ENCODE measurements at places on chromosomes 4 and X.

- no peak for DNase-seq
Measured at GRCh38 chrX:22194660-22194945, 78.1 kb upstream of the CBLL2 start.

- no peak for DNase-seq
Measured at GRCh38 chrX:112849016-112849415, 8.4 kb upstream of the AMOT start.

GRCh38 chr4:1075225-1075624 lies 38.1 kb downstream of the RNF212 start:
- DNase-seq, result no peak

- DNase-seq, result no peak
Measured at GRCh38 chr4:76714226-76714625, 183.7 kb downstream of the SOWAHB start.

- no peak for DNase-seq
Measured at GRCh38 chrX:107825698-107826237, at the start of gene MID2. MID2 (plus strand) TSS chrX:107825866; CDS start chrX:107826427, 561 bp downstream.

GRCh38 chr4:84146300-84146959 lies 352.7 kb downstream of the NKX6-1 start:
- no peak for DNase-seq

DNA sequence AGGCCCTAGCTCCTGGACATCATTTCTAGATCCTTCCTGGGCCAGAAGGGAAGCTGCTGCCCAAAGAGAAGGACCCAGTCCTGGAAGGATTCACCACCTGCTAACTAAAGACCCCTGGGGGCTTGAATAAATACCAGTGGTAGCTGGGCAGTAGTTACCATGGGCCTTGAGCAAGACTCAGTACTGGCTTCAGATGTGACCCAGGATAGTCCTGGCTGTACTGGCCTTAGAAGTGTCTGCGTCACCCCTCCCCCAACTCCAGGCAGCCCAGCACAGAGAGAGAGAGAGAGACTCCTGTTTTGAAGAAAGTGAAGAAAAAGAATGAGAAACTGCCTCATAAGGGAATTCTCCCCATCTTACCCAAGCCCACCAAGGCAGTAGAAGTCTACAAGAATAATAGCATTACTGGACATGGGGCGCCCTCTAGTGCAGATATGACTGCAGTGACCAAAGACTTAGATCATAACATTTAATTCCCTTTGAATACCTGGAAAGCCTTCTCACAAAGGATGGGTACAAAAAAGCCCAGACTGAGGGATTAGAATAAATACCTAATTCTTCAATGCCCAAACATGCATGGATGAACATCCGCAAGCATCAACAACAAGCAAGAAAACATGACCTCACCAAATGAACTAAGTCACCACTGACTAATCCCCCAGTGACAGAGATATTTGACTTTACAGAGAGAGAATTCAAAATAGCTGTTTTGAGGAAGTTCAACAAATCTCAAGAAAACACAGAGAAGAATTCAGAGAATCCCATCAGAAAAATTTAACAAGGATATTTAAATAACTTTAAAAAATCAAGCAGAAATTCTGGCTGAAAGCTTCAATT lies 171.8 kb downstream of the HNRNPD start:
- no peak for DNase-seq

- no peak for DNase-seq
Measured at GRCh38 chr4:153295131-153295755, 49.2 kb upstream of the MND1 start.

DNA sequence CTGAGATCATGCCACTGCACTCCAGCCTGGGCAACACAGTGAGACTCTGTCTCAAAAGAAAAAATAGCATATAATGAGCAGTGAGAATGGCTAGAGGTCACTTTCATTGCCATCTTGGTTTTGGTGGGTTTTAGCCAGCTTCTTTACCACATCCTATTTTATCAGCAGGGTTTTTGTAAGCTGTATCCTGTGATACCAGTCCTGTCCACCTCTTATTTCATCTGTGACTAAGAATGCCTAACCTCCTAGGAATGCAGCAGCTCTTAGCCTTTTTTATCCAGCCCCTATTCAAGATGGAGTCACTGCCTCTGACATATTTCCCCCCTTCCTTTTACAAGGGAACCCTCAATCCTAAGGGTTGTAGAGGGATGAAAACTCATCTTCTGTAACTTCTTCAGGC lies 26.1 kb upstream of the IGFBP7 start:
- no peak for DNase-seq

DNA sequence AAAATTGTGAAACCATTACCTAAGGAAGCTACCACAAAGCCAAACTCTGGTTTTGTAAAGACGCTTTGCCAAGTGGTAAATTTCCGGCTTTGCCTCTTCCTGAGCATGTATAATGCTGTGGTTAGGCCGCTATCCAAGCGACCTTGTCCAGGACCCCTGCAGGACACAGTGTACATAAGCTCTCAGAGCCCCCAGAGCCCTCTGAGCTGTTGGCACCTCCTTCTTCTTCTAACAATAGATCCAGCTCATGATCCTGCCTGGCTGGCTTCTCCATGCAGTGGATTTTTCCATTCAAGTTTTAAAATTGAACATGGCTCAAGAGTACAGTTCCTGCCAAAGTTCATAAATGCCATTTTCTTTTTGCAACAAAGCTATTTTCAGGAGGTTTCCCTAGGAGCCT lies 326.7 kb downstream of the MAPK10 start:
- no peak for DNase-seq

- no peak for DNase-seq
Measured at GRCh38 chr4:140281828-140282552, 91.5 kb upstream of the SCOC start.

DNA sequence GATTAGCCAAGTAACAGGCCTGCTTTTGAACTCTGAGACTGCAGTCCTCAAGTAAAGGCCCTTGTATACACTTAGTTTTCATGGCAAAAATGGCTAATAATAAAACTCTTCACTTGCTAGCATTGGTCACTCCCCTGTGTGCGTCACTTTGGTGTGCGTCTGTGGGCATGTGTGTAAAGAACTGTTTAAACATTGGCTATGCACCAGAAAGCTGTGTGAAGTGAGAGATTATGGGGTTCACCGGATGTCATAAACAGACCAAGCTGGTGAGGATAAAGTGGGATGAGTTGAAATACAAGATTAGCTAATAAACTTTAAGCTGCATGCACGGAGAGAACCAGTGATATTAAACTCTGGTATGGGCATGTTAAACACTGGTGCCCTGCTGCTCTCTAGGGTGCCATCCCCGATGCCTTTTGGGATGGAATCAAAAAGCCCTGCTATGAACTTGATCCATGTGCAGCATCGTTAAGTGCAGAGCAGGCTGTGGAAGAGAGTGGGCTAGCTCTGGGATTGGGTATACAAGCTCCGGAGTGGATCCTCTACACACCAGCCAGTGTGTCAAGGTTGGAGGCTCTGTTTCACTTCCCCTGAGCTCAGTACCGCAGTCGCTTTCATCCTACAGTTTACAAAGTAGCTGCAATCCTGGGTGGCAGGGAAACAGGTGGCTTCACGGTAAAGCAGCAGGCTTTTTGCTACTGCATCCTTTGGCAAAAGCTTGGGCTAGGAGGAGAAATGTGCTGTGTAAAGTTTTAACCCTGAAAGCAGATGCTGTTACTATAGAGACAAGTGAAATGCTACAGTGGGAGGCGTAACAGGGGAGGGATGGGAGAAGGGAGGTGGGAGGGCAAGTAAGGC lies 108.3 kb upstream of the SLC4A4 start:
- no peak for DNase-seq

- DNase-seq, result no peak
Measured at GRCh38 chr4:16685536-16685935, 212.9 kb downstream of the LDB2 start.

- DNase-seq, result peak; percentile 75
Measured at GRCh38 chr4:38322714-38323113, 341.3 kb upstream of the KLF3 start.

DNA sequence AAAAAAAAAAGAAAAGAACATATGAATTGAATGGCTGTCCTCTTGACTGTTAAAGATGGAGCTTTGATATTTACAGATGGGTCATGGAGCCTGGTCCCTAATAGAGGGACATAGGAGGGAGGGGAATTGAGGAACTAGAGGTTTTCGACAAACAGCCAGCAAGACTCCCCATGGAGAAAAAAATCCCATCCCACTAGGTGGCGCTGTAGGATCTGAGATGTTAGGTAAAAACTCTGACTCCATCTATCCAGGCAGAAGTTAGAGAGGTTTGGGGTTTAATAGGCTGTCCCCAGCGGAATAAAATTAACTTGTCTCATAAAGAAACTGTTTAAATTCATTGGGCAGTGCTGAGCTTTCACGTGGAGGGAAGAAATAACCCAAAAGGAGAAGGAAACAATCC lies 45.9 kb downstream of the HMGB2 start:
- DNase-seq, result peak; percentile 33

DNA sequence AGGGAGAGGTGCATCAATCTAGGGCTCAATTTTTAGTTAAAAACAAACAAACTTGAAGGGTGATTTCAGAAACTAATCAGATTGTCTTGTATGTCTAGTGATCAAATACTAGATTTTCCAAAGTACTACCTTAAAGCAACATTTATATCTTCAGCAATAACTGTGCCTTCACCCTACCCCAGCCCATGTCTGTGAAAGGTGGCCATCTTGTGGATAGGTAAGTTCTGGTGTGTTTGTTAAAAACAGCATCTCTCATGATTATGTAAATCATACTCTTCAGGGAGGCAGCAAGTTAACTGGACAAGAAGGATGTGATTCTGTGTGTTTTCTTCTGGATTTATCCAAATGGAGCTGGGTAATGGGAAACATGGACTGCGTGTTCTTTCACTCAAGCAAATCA lies 81.4 kb upstream of the ACSL1 start:
- no peak for DNase-seq

DNA sequence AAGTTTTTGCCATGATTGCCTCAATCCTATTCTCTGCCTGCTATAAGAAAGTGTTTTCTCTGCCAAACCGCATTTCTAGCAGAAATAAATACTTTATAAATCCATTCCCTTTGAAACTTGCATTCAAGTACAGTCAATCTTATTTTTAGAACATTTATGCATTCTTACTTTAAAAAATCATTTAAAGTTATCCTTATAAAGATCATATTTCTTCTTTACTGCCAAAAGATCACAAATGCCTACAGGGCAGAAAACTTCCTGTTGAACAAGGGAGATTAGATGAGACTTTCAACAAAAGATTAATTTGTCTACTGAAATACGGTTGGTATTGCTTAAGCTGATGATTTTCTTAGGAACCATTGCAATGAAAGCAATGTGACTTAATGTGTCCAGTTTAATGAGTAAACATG lies 207.2 kb upstream of the SLIT2 start:
- DNase-seq, result no peak

DNA sequence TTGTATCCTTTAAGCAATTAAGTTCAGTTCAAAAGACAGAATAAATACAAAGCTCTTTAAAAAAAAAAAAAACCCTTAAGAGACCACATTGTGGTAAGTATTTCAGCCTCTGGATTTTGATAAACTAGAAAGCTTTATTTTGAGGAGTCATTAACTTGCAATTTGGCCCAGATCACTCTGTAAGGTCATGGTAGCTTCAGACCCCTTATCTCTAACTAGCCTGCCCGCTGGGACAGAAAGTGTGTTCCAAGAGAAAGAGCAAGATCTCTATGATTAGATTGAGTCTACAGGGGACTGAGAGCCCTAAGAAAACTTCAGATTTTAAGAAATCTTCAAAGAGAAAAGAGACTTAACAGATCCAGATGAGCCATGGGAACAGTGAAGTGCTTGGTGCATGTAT lies 45.6 kb downstream of the GALNT7 start:
- no peak for DNase-seq

DNA sequence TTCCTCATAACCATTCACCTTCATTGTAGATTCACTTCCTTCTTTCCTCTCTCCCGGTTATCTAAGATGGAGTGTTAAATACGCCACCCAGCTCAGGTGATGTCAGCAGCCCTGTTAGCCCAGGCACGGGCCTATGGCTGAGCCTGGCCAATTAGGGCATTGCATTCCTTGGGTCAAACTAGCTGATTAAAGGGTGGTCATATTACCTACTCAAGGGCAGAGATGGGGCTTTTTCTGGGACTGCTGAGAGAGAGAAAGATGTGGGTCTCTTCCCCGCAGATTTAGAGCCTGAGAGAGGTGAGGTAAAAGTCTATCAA lies 39.9 kb upstream of the AFAP1 start:
- no peak for DNase-seq

DNA sequence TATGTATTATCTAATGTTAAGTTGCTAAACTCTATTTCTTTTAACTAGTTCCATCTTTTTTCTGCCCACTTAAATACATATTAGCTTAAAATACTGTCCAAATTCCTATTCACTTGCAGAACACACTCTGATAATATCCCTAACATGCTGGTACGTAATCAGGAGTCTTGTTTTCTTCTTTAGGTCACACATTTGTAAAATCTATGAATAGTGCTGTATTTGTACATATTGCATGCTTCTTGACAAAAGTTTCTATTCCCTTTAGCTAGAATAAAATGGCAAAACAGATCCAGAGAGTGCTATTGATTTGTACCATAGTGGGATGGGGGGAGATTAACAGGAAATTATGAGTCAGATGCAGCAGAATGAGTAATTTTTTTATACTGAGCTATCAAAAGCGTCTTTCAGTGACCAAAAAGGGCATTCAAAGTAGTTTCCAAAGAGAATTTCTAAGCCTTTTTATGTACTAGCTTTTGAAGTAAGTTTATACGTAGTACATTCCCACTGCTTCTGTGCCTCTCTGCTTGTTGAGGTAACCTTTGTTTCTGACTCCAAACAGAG lies 126.5 kb downstream of the PTPN13 start:
- no peak for DNase-seq

DNA sequence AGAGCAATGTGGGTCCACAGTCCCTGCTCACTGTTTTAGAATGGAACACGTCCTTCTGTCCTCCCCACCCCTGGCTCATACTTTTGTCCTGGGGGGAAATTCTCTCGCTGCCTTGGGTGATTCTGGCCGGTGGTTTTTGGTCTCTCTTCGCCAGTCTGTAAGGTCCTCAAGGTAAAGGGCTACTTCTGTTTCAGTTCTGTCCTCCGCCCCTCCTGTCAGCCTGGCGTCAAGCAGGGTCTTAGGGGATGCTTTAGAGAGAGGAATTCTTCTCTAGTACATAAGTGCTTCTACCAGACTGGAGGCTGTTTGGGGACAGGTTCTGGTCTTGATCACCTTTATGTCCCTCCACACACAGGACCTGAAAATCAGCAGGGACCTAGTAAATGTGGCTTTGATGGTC lies 617 bp upstream of the MRFAP1L1 start:
- DNase-seq, result no peak

GRCh38 chrX:41718481-41719235 lies 5.3 kb upstream of the GPR82 start:
- DNase-seq, result no peak

DNA sequence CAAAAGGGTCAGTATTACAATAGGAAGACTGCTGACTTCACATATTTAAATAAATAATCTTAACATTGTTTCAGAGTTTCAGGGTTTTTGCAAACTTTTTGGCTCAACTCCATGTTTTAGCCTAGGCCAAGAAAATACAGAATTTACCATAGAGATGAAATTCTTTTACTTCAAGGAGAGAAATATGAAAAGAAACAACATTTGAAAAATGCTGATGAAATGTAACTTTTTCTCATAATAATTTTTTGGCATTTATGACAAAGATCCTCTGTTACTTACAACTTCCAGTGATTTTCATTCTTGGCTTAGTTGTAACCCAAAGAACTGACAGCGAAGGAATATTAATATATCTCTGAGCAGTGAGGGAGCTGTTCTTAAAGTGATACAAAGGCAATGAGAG lies 316.1 kb upstream of the EMCN start:
- no peak for DNase-seq

- no peak for DNase-seq
Measured at GRCh38 chr4:25861280-25861950, 1.4 kb downstream of the SEL1L3 start.

GRCh38 chr4:188190461-188190860 lies 51.2 kb downstream of the TRIML1 start:
- DNase-seq, result no peak

GRCh38 chr4:30172416-30172815 lies 547.8 kb upstream of the PCDH7 start:
- DNase-seq, result no peak
